IMR-90 (cell line): ENCODE measurements at places on chromosomes 7 and 10. TPM values are rescaled to one million over a fixed set of nuclear protein-coding genes. Genes with fewer than 3 reads are reported as not detected.
A peak's percentile ranks its signal among the peaks of the same experiment; 100 is the strongest.

GRCh38 chr7:29230871-29231345 lies 36.3 kb downstream of the CHN2 start:
- no peak for DNase-seq

DNA sequence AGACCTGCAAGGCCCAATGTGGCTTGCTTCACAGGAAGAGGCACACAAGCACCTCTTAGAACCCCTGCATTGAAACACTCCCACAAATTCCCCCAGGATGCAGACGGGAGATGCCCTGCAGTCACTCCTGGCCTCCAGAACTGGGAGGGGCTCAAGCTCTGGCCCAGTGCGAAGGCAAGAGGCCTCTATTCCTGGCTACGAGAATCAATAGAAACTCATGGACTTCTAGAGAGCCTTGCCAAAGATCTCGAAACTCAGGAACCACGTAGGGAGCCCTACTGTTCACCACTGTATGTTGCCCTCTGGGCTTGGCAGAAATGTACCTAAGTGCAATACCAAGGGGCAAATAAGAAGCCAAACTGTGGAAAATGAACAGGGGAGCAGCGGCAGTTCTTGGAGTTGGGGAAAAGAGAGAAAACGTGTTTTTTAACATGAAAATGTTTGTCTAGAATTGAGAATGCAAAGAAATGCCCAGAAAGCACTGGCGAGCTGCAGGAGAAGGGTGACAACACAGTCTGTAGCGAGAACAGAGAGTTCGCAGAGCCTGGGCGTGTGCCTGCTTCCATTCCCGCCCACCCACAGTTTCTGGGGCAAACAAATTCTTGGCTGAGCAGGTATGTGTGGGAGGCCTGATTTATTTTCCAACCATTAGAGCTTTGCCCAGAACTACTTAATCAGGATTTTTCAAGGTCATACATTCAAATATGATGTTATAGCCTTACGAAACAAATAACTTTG lies 260.5 kb upstream of the KLF14 start:
- no peak for DNase-seq

DNA sequence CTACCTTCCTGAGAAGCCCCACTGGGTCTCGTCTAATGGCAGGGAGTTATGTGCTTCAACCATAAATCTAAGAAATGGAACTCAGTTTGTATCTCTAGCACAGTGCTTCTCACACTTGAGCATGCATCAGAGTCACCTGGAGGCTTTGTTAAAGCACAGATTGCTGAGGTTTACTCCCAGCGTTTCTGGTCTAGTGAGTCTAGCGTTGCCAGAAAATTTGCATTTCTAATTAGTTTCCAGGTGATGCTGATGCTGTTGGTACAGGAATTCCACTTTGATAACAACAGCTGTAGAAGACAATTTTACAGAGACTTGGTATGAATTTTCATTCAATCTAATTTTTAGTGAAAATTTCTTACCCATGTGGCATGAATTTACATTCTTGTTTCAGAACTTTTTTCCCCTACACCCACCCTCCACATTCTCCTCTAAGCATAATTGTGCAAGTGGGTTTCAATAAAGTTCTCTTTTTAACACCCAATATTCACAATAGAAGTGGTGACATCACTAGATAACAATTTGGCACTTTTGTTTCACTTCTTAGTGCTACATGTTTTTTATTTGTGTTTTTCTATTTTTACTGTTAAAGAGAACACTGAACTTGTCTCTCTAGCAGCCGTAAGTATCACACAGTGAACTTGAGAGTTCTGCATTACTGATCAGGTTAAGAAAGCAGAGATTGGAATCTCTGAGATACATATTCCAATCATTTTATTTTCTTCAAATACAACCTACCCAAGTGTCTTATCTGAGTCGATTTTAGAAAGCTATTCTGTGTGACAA lies 48.4 kb upstream of the BET1 start:
- no peak for DNase-seq

- no peak for DNase-seq
Observed at GRCh38 chr10:24872790-24873182, 79.6 kb downstream of the PRTFDC1 start.

GRCh38 chr10:48231699-48232315 lies 42.7 kb downstream of the FRMPD2 start:
- no peak for DNase-seq

DNA sequence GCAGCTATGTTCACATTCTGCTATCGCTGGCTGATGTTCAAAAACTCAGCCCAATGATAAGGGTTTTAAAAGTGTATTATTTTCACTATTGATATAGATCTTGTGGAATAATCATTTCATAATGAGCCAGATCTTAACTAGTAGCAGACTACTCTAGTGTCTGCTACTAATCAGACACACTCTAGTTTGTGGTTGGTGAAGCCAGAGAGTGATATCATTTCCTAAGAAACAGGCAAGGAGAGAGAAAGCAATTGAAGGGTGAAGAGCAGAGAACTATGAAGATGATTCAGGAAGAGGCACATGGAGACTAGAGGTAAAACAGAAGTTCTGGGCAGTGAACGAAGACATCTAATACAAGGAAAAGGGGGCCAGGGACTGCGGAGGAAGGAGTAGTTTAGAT lies 58.2 kb upstream of the BET1 start:
- DNase-seq, result peak; percentile 47

The WNT2 gene
- total RNA-seq, result 1.4 and 1.8 TPM in 2 replicates
